Chondrocyte (in vitro differentiated cells): ENCODE measurements at places on chromosomes 2 and 18. TPM values are rescaled to one million over a fixed set of nuclear protein-coding genes. Genes with fewer than 3 reads are reported as not detected.

- no peaks in the 10 kb centered on the region for H3K36me3 ChIP-seq
- peaks cover 8% of the 10 kb centered on the region for H3K4me1 ChIP-seq
- peaks cover under 1% of the 10 kb centered on the region for H3K27me3 ChIP-seq
- no peak overlapping the region for H3K27ac ChIP-seq
- DNase-seq, result no peak
Measured at GRCh38 chr18:49764032-49764431, 49.3 kb downstream of the ACAA2 start.

FAM237A gene
- not detected in 3 replicates for total RNA-seq

DNA sequence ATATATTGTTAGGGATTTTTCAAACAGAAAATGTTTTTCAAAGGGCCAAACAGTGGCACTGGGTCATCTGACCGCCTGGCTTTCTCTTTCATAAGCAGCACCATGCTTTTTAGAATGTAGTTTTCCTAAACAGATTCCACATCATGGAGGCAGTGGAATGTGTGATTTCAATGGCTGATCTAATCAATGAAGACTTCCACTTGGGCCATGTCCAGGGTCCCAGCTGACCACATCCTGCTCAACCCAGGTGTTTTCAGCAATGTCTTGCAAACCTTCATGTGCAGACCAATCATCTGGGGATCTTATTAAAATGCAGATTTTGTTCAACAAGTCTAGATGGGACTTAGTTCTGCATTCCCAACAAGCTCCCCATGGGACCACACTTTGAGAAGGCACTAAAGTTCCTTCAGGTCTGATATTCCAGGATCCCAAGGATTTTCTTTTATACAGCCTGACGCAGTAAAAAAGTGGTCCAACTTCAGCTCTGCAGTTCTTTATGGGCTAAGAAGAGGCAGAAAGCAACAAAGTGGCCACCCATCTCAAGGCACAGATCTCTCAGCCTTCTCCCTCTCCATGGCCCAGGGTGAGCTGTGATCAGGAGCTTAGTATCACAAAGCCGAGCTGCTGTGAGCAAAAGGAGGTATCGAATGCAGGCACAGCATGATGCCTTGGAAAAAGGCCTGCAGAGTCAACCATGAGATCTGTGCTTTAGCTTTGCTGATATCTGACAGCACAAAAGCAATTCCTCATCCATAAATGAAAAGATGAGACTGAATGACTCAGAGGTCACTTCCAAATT, 3.7 kb downstream of the ALKAL2 start:
- H3K4me1 ChIP-seq, result peaks cover 24% of the 10 kb centered on the region
- H3K27me3 ChIP-seq, result no peaks in the 10 kb centered on the region
- DNase-seq, result no peak
- H3K36me3 ChIP-seq, result peaks cover 42% of the 10 kb centered on the region
- H3K27ac ChIP-seq, result no peak overlapping the region

GRCh38 chr2:206004004-206004693, 81.8 kb downstream of the INO80D start:
- no peak for DNase-seq
- no peaks in the 10 kb centered on the region for H3K27me3 ChIP-seq
- H3K4me3 ChIP-seq, result no peak overlapping the region
- peaks cover 31% of the 10 kb centered on the region for H3K36me3 ChIP-seq
- H3K4me1 ChIP-seq, result peaks cover 16% of the 10 kb centered on the region

DNA sequence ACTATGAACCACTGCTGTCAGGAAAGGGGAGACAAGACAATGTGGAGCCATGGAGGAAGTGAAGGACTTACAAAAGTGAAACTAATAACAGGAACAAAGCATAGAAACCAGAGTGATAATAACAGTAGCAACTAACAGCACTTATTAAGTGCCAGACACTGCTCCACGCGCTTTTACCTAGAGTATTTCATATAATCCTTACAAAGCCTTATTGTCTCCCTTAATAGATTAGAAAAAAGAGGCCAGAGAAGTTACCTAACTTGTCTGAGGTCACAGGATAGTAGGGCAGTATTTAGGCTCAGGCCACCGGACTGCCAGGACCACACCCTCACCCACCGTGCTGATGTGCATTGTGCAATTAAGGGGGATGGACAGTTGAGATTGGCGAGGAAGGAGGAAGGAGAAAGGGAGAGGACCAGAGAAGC, 98.6 kb upstream of the NFU1 start:
- H3K27ac ChIP-seq, result peak overlapping the region; percentile 24
- H3K4me3 ChIP-seq, result no peak overlapping the region
- H3K4me1 ChIP-seq, result peaks cover 4% of the 10 kb centered on the region

DNA sequence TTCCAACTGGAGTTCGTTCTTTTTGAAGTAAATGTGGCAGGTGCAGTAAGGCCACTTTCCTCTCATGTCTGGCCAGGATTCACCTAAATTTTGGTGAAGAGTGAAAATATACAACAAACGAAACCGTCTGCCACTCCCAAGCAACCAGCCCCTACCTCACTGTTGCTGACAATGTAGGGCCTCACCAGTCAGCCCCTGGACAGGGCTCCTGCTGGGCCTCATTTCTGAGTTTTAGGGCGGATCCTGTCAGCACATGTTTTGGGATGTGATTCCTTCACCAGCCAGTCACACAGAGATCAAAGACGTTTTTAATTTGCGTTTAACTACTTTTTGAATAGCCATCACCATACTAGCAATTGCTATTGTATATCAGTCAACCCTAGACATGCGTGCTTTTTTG, 185.0 kb downstream of the WDR7 start:
- no peaks in the 10 kb centered on the region for H3K36me3 ChIP-seq
- peaks cover 11% of the 10 kb centered on the region for H3K4me1 ChIP-seq
- no peak overlapping the region for H3K27ac ChIP-seq
- DNase-seq, result no peak
- no peaks in the 10 kb centered on the region for H3K27me3 ChIP-seq

GRCh38 chr2:174052584-174052976, 87.4 kb upstream of the SP3 start:
- no peak overlapping the region for H3K27ac ChIP-seq
- H3K27me3 ChIP-seq, result no peaks in the 10 kb centered on the region
- DNase-seq, result no peak
- peaks cover 7% of the 10 kb centered on the region for H3K4me1 ChIP-seq
- H3K36me3 ChIP-seq, result no peaks in the 10 kb centered on the region
- no peak overlapping the region for H3K4me3 ChIP-seq

CDK15 gene
- total RNA-seq, result 3.6 to 5.9 TPM (median 4.6 TPM) in 3 replicates

- H3K36me3 ChIP-seq, result no peaks in the 10 kb centered on the region
- H3K27me3 ChIP-seq, result no peaks in the 10 kb centered on the region
- peaks cover 19% of the 10 kb centered on the region for H3K4me1 ChIP-seq
- DNase-seq, result no peak
- no peak overlapping the region for H3K4me3 ChIP-seq
Measured at GRCh38 chr2:192005211-192005610, 158.3 kb upstream of the CAVIN2 start.

DNA sequence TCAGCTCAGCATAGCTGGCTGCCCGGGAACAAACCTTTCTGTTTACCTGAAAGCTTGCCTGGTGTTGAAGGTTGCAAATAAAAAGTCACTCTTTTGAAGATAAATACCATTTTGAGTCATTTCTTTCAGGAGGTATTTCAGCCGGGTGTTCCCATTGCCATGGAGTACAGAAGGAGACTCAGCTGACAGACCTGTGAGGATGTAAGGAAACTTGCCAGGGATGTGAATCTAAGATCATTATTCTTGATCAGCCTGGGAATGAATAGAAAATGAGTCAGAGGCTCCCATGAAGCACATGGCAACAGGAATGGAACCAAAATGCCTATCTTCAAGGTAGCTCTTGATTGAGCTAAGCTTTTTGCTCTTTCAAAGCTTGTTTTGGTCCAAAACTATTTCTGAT, 231.2 kb downstream of the CYRIA start:
- peaks cover 10% of the 10 kb centered on the region for H3K27me3 ChIP-seq
- no peaks in the 10 kb centered on the region for H3K36me3 ChIP-seq
- H3K27ac ChIP-seq, result no peak overlapping the region

DNA sequence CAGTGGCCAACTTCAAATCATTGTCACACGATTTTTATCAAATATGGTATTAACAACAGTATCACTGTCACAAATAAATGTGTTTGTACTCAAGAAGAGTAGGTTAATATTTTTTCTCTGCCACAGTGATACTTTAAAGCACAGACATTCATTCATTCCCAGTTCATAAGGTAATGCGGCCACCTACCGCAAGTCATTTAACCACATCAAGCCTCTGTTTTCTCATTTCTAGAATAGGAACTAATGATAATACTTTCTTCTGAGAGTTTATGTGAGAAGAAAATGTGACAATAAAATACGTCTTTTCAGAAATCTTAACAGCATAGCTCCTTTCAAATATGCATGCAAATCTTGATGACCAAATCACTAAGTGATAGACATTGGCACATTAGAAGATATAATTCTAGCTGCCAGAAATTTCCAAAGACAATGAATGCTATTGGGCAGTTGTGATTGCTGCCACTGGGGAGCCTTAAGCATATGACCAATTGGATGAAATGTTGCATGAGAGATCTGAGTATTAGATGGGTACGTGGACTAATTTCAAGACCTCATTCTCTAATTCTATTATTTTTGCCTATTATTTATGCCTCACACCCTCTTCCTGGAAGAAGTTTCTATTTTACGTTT, 430.9 kb downstream of the PID1 start:
- H3K4me1 ChIP-seq, result no peaks in the 10 kb centered on the region
- H3K4me3 ChIP-seq, result no peak overlapping the region
- H3K36me3 ChIP-seq, result no peaks in the 10 kb centered on the region
- no peak overlapping the region for H3K27ac ChIP-seq

GRCh38 chr2:233287871-233288270, 19.7 kb upstream of the SAG start:
- no peak overlapping the region for H3K27ac ChIP-seq
- H3K4me1 ChIP-seq, result peaks cover 23% of the 10 kb centered on the region
- H3K27me3 ChIP-seq, result no peaks in the 10 kb centered on the region
- H3K36me3 ChIP-seq, result peaks cover 49% of the 10 kb centered on the region
- no peak for DNase-seq
- no peak overlapping the region for H3K4me3 ChIP-seq

MSH6 gene
- 53.4 to 80.6 TPM (median 59.7 TPM) in 3 replicates for total RNA-seq

DNA sequence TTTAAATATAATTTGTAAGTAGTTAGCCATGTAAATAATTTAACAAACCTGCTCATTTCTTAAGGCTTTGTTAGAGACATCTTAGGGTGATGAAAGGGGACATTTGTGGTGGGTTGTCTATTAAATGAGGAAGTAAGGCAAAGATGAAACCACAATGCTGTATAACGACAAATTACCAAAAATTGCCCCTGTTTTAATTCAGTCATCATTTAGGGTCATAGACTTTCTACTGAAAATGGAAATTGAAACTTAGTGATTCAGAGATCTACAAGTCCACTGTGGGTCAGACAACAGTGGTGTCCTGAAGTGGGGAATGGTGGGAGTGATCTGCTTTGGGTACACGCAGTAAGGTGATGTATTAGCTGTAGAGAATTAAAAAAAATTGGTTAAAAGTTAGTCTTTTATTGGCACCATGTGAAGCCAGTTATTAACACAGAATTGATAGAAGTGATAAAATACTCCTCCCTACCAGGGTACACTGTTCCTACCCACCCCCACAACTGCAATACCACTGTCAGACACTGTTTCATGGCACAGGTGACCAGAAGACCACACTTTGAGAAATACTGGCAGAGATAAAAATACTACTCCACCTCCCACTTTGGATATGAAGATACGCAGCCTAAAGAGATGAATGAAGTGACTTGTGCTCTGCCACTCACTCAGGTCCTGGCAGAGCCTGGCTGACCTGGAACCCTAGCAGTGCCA, 13.4 kb downstream of the CERS6 start:
- H3K36me3 ChIP-seq, result peaks cover 2% of the 10 kb centered on the region
- H3K27ac ChIP-seq, result no peak overlapping the region
- H3K27me3 ChIP-seq, result no peaks in the 10 kb centered on the region
- H3K4me3 ChIP-seq, result no peak overlapping the region
- DNase-seq, result no peak

DNA sequence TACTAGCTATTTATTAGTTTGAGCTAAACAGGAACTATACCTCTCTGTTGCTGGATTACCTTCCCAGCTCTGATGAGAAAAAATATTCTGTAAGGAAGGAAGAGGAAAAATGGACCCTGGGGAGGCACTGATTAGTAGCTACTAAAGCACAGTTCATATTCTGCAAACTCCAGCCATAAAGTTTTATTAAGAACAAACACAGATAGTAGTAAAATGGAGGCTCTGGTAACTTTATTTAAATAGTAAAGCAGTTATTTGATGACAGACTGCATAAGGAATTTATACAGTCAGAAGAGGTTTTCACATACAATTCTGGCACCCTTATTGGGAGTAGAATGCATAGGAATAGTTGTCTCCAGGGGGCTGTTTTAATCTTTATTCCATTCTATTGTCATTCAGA, 84.1 kb downstream of the XIRP2 start:
- no peak for DNase-seq
- peaks cover 6% of the 10 kb centered on the region for H3K4me1 ChIP-seq
- no peaks in the 10 kb centered on the region for H3K36me3 ChIP-seq
- H3K27me3 ChIP-seq, result no peaks in the 10 kb centered on the region
- no peak overlapping the region for H3K4me3 ChIP-seq

DNA sequence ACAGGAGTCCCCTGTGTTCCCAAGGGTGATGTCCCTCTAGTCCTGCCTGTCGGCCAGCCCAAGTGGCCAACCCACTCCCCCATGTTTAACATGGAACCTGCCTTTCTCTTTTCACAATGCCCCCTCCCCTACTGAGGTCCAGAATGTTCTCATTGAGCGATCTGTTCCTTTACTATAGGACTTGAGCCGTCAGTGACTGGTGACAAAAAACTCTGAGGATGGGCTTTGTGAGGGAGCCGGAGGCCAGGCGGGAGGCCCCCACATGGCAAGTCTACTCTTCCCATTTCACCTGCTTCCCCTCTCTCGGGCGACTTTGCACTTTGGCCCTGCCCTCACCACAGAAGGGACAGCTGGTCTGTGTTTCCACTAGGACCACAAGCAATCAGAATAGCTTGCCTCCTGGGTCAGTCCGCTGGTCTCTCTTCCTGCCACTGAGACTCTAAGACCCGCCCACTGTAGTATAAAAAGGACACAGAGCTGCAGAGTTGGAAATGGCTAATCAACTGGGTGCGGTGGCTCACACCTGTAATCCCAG, 146.5 kb upstream of the RAB12 start:
- H3K4me3 ChIP-seq, result no peak overlapping the region
- DNase-seq, result no peak
- no peaks in the 10 kb centered on the region for H3K27me3 ChIP-seq
- H3K36me3 ChIP-seq, result no peaks in the 10 kb centered on the region
- no peaks in the 10 kb centered on the region for H3K4me1 ChIP-seq

GRCh38 chr18:60197671-60198462, 174.7 kb downstream of the MC4R start:
- no peak for DNase-seq
- no peaks in the 10 kb centered on the region for H3K4me1 ChIP-seq
- peaks cover 24% of the 10 kb centered on the region for H3K27me3 ChIP-seq
- H3K27ac ChIP-seq, result no peak overlapping the region
- no peak overlapping the region for H3K4me3 ChIP-seq

DUSP2 gene
- total RNA-seq, result 0.31 to 1.3 TPM (median 1.1 TPM) in 3 replicates

SCN3A gene
- total RNA-seq, result 0.23 to 0.30 TPM in 2 of 3 replicates, not detected in the other

MRO gene
- total RNA-seq, result not detected in 3 replicates

GRCh38 chr2:145169285-145169684, 649.4 kb upstream of the ZEB2 start:
- peaks cover 17% of the 10 kb centered on the region for H3K4me1 ChIP-seq
- no peak overlapping the region for H3K27ac ChIP-seq
- no peak overlapping the region for H3K4me3 ChIP-seq
- no peak for DNase-seq
- H3K36me3 ChIP-seq, result no peaks in the 10 kb centered on the region
